Right lobe of liver (tissue), 6 donors: ENCODE measurements at places on chromosomes 5 and 9. TPM values are rescaled to one million over a fixed set of nuclear protein-coding genes. Genes with fewer than 3 reads are reported as not detected.
A peak's percentile ranks its signal among the peaks of the same experiment; 100 is the strongest.

GRCh38 chr5:159240301-159240870 lies 22.7 kb upstream of the UBLCP1 start:
- no peak for DNase-seq

GRCh38 chr9:133374612-133375115 lies 1.2 kb downstream of the SURF4 start:
- DNase-seq: no peak

DNA sequence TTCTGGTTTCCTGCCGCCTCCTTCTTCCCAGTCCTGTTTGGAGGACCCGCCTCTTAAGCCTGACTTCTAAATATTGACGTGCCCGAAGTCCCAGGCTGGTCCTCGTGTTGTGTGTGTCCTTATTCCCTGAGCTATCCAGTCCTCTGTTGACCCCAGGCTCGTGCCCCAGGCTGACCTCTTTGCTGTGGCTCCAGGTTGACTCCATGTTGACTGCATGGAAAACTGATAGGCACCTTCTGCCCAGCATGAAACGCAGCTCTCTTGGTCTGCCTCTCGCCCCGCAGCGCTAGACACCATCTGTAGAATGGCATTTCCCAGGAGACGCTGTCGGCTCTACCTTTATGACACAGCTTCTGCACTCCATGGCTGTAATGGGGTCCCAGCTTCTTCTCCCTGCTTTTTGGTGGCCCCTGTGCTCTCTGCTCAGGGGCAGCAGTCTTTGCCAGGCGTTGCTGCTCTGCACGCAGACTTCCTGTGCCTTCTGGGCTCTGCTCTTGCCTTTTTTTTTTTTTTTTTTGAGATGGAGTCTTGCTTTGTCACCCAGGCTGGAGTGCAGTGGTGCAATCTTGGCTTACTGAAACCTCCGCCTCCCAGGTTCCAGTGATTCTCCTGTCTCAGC lies 28.4 kb downstream of the EHMT1 start:
- no peak for DNase-seq

- no peak for DNase-seq
Measured at GRCh38 chr5:142578161-142578830, 107.6 kb downstream of the FGF1 start.

GRCh38 chr9:21744320-21744719 lies 58.1 kb upstream of the MTAP start:
- DNase-seq: no peak

DNA sequence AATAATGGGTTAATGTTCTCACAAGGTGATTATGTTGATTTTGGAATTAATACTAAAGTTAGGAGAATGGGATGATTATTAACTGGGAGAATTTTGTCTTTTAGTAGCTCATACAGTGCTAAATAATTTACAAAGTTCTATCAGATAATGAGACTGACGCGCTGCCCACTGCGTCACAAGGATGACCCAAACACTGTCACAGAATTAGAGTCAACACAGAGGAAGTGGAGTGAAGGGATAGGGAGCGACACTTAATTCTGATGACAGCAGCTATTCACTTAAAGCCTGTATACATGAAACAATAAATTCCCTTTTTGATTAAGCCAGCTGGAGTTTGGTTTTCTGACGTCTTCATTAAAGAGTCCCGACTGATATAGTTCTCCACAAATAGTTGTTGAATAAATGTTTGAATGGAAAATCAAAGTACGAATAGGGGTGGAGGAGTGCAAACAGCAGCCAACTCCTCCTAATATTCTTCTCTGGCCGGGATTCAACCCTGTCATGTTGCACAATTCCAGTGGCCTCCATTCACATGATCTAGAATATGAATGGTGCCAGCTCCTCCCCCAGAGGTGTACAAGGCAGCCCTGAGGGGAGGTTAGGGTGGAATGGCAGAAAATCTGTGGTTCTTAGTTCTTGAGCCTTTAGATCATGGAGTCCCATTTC lies 140.3 kb downstream of the PCSK1 start:
- DNase-seq: peak; percentile 55

DNA sequence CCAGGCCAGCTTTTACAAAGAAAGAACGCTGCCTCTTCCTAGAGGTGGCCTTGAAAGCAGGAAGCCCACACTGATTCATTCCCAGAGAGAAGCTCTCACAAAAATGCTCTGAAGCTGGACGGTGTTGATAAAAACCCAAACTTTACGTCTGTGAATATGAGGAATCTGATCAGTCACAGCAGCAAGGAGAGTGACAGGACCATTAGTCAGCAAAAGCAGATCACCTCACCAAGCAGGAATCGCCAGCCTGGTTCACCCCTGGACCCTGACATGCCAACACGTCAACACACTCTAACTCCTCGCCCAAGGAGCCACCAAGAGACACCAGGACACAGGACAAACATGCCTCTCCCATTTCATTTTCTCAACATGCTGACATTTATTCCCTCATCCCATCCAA lies 70.6 kb upstream of the ZNF622 start:
- no peak for DNase-seq

GRCh38 chr9:68540712-68541535 lies at the start of gene TMEM252:
Gene TMEM252, minus strand, starts transcription at chr9:68540883. Its CDS starts 69 bp downstream, at chr9:68540814.
- no peak for DNase-seq

- no peak for DNase-seq
Measured at GRCh38 chr5:149578896-149579295, 2.4 kb upstream of the ARHGEF37 start.

GRCh38 chr5:125559296-125559695 lies 812.9 kb upstream of the ZNF608 start:
- DNase-seq: no peak

- no peak for DNase-seq
Measured at GRCh38 chr9:96495341-96495740, 45.4 kb downstream of the HABP4 start.

DNA sequence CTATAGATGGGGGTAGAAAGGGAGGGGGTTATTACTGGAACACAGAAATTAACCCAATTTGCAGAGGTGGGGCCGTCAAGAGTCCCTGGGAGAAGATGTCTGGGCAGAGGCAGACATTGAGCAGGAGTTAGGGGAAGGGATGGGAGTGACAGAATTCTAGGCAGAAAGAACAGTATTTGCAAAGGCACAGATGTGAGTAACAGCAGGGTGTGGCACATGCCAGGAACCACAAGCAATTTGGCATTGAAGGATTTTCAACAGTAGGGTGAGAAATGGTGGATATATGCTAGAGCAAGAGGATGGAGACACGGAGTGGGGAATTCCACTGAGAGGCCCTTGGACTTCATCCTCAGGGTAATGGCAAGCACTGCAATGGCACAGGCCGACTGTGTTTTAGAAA lies 71.6 kb upstream of the FRRS1L start:
- DNase-seq: no peak

- no peak for DNase-seq
Measured at GRCh38 chr5:173271419-173271818, 36.4 kb upstream of the NKX2-5 start.

DNA sequence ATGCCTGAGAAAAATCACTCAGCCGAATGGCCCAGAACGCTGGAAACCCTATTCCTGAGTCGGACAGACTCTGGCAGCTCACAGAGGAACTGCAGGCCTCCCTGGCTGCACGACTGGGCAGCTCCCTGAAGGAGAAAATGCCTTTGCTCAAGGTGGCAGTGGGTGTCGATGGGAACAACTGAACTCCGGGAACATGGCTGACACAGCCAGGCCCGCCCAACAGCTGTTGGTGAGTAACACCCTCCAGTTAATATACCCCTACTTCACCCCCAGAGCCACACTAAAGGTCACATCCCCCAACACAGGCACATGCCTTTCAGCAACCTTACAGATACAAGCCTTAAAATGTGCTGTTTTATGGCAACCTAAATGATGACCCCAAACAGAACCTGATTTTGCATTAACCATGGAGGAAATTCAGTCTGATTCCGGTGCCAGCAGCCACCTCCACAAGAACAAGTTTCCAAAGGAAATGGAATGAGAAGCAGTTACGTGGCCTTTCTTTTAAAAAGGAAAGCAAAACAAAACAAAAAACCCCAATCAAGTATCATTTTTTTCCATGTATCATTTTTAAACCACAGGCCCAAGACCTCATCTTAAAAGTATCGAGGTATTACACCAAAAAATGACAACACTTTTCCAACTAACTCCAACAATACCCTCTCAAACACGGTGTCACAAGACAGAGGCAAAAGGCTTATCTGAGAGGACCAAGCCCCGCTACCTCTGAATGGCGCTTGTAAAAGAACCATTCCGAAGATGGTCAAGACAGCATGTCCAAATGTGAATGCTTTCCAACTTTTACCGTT lies 3.1 kb downstream of the KLF9 start:
- DNase-seq: peak; percentile 58

- DNase-seq: peak; percentile 78
Measured at GRCh38 chr9:116547729-116548426, 139.2 kb upstream of the TRIM32 start.

DNA sequence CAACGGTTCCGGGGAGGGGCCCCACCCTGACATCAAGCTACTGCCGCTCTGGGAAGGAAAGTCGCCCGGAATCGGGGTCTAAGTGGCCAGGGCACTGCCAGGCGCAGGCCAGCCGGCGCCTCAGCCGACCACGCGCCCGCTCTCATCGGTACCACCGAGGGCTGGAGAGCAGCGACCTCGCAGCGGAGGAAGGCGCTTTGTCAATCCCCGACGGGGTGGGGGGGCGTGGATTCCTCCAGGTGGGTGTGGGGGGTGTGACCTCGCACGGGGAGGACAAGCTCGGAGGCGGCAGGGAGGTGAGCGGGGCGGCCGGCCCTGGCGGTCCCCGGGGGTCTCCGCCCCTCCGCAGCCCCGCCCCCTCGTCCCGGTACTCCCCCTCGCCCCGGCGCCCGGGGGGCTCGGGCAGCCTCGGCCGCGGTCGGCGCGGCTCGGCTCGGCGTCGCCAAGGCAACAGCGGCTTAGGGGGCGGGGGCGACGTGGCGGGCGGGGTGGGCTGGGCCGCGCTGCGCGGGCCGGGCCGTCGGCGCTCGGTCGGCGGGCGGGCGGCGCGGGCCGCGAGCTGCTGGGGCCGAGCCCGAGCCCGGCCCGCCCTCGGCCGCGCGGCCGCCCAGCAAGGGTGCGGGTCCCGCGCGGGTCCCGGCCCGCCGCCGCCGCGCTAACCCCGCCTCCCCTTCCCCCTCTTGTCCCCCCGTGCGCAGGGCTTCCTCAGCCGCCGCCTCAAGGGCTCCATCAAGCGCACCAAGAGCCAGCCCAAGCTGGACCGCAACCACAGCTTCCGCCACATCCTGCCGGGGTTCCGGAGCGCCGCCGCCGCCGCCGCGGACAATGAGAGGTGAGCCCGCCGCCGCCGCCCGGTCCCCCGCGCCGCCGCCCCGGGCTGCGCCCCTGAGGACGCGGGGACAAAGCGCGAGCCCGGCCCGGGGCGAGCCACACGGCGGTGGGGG lies 47.5 kb downstream of the DAB2IP start:
- no peak for DNase-seq

- no peak for DNase-seq
Measured at GRCh38 chr5:15002791-15003190, 131.2 kb upstream of the ANKH start.

DNA sequence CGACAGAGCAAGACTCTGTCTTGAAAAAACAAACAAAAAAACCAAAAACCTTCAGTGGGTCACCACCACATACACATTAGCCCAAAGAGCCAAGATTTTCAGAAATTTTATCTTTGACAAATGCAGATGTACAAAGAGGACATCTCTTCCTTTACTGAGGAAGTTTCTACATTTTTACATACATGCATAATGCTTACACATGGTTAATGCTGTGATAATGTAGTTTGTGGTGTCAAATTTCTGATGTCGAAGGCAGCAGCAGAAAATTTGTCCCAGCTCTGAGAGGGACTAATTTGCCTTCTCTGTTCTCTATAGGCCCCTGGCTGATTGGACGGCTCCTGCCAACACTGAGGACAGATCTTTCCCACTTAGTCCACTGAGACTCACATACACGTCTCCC lies 24.6 kb upstream of the C9orf40 start:
- DNase-seq: no peak

- DNase-seq: no peak
Measured at GRCh38 chr9:95666096-95666784, 149.5 kb upstream of the PTCH1 start.

- no peak for DNase-seq
Measured at GRCh38 chr5:22593592-22593991, 259.6 kb downstream of the CDH12 start.

DNA sequence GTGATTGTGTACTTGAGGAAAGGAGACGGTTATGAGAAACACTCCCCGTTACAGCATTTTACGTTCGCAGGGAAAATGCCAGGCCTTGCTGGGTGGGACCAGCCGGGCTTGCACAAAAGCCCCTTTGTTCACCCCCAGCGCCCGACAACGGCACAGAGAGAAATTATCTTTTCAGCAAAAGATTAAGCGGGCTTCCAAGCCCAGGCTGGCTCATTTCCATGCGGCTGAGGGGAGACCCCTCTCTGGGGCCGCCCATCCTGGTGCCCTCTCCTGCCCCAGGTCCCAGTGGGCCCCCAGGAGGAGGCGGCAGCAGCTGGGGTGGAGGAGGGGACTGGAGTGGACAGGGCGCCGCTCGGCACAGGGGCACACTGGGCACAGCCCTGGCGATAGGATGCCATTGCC lies 50.8 kb upstream of the NOTCH1 start:
- no peak for DNase-seq

DNA sequence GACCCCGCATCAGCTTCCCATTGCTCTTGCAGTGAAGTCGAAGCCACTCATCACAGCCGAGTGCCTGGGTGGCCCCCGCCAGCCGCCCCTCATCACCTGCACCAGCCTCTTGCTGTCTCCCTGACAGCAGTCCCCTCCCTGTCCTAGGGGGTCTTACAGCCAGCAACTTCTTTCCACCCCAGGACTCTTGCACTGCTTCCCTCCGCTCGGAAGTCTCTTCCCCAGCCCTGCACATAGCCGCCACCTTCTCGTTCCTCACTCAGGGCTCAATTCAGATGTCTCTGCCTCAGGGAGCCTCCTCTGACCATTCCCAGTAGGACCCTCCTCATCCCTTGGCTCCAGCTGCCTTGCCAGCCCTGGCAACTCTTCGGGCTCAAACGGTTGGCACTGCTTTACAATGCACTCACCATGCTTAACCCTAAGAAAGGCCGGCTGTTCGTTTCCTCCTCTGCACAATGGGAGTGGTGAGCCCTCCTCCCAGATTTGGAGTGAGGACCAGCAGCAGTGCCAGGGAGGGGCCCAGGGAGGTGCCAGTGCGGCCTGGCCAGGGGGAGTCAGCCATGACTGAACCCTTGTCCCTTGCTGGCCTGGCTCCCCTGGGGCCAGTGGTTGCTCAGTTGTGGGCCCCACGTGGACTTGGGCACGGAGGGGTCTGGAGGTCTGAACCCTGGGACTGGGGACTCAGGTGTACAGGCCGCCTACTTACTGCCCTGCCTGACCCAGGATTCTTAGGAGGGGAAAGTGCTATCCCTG lies 6.1 kb downstream of the TCF7 start:
- no peak for DNase-seq

- no peak for DNase-seq
Measured at GRCh38 chr9:97504381-97505216, 3.1 kb downstream of the TMOD1 start.

The SEMA6A gene
- 12.0 TPM for total RNA-seq

The SLC36A3 gene
- not detected for total RNA-seq

The RIMOC1 gene
- total RNA-seq: 7.6 TPM

The TAF11L12 gene
- not detected for total RNA-seq

The FABP6 gene
- not detected for total RNA-seq

The USP20 gene
- 14.0 TPM for total RNA-seq

The CSF2 gene
- not detected for total RNA-seq

The EIF4E1B gene
- total RNA-seq: not detected
